ENCODE measurements at places on chromosomes 7 and 10.

- DNase-seq: no peak
These were observed 247.3 kb upstream of the PITRM1 start for GRCh38 chr10:3419719-3420495.

DNA sequence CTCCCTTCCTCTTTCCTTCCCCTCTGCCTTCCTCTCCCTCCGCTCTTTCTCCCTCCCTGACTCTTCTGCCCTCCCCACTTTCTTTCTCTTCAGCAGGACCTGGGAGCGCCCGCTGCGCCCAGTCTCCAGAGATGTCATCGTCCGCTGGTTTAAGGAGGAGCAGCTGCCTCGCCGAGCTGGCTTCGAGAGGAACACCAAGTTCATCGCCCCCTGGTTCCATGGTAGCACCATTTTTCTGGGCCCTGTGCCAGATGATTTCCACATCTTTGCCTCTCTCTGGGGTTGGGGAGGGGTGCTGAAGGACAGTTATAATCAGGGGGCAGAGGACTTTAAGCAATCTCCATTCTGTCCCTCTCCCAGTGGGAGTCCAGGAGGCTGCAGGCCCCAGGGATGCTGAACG, 71.6 kb downstream of the SH2D4B start:
- no peak for DNase-seq

GRCh38 chr10:58212622-58213021, 55.1 kb downstream of the IPMK start:
- DNase-seq: no peak

- no peak for DNase-seq
These were observed 30.0 kb downstream of the DNAJC12 start for GRCh38 chr10:67807855-67808456.

- no peak for DNase-seq
These were observed 781.1 kb downstream of the GATA3 start for GRCh38 chr10:8835453-8836167.

DNA sequence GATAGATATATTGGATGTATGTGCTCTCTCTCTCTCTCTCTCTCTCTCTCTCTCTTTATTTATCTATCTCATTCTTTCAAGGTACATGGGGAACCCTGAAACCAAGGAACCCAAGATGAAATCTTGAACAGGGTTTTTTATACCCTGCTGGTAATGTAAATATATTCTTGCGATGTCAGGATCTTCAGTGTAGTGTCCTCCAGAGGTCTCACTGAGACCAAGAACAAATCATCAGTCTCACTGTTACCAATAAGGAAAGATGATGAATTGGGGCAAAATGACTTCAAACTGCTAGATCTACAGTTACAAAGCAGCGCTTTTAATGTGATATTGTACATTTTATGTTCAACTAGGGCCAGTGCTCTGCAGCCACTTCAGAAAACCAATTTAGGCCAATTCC, 423.5 kb downstream of the ANKRD7 start:
- no peak for DNase-seq

- peak; percentile 81 for DNase-seq
These were observed 239.2 kb downstream of the PARD3 start for GRCh38 chr10:34575882-34576281.

GRCh38 chr7:40536421-40536820, 401.6 kb downstream of the SUGCT start:
- no peak for DNase-seq

- DNase-seq: peak; percentile 51
These were observed 14.3 kb downstream of the GHRHR start for GRCh38 chr7:30977896-30978564.

GRCh38 chr7:111090846-111091245, at the start of gene LRRN3:
TSS of gene LRRN3 (plus strand) at chr7:111091127. CDS start at chr7:111122773, 31,646 bp downstream.
- peak; percentile 70 for DNase-seq

GRCh38 chr7:139829775-139830117, 682 bp downstream of the TBXAS1 start:
- DNase-seq: no peak

DNA sequence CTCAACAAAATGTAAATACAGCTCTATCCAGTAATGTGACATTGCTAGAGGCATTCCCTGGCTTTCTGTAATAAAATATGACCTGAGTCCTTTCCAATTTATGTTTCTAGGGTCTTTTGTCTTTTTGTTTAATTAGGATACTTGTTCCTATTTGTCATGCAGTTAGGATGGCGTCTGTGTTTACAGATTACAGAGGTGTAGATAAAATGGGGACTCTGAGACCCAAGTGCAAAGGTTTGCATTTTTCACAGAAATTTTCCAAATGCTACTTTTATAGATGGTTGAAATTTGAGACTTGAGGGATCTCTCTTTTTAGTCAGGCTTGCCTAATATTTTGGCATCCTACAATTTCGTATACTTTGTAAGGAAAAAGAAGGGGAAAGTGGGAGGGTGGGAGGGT, 332.4 kb downstream of the PTEN start:
- DNase-seq: no peak

DNA sequence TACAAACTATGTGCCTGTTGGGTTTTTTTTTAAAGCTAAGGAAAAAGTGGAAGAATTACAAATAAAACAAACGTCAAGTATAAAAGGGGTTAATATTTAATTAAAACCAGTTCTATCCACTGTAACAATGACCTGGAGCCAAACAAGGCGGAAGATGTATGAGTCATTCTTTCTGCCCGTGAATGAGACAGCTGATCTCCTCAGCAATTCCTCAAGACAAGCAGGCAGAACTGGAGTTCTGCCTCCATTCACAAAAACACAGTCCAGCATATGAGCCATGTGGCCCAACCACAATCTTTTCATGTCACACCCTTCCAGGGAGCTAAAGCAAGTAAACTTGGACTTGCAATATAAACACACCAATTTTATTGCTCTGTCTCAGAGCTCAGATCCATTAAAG, 8.4 kb downstream of the ETV1 start:
- peak; percentile 96 for DNase-seq

- DNase-seq: peak; percentile 73
These were observed 191.3 kb upstream of the AGK start for GRCh38 chr7:141359740-141360415.

GRCh38 chr7:41855798-41856197, 152.9 kb upstream of the INHBA start:
- peak; percentile 43 for DNase-seq

DNA sequence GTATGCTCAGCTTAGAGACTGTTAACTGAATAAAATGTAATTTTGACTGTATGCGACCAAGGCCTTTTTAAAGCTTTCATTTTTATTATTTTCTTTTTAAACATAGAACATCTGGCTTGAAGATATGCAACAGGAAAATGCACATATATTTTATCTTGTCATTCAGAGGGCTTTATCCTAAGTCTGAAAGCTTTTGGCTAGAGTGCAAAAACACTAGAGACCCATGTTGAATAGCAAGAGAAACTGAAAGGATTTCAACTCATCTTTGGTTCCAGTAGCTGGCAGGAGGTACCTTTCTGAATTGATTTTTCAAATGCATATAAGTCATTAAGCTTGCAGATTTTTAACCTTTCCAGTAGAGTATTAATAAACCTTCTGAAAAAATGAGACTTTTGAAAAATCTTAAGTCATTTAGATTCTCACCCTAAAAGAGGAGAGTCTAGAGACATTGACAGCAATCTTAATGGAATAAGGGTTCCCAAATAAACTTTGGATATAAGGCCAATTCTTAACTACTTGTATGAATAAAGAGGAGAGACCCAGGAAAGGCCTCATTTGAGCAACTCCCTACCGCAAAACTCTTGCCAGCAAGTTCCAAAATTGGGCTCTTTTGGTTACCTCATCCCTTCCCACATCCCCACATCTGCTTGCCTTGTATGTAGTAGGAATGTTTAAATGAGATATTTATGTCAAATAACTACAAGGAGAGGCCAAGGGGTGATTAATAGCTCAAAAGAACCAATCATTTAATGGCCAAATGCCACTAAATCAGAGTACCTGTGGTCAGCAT, 454.4 kb downstream of the HTR7 start:
- DNase-seq: no peak

- DNase-seq: no peak
These were observed 3.7 kb downstream of the FLNC start for GRCh38 chr7:128833946-128834325.

DNA sequence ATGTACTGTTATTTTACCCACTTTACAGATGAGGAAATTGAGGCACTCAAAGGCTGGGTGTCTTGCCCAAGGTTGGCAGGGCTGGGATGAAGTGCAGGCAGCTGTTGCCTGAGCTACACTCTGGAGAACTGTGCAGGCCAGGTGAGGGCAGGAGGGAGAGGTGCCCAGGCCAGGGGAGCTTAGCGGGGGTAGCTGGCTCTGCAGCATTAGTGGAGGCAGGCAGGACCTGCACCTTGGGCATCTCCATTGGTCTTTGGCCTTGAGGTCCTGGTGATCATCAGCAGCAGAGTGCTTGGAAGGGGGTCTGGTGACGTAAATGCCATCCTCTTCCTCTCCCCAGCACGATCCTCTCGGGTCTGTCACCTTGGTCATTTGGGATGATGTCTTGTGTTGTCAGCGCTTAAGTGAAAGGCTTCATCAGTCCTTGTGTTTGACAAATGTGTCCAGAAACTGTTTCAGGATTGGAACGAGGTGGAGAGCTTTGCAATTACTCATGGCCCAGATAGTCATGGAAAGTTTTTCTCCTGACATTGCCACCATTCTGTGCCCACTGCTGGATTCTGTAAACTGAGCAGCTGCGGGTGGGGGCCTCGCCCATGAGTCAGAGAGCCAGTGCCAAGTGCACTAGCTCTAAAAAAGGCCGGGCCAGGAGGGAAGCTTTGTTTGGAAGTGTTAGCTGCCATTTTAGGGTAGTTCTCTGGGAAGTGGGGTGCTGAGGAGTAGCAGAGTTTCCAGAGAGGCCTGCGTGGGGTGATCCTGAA, 47.6 kb downstream of the TSPAN15 start:
- DNase-seq: no peak

DNA sequence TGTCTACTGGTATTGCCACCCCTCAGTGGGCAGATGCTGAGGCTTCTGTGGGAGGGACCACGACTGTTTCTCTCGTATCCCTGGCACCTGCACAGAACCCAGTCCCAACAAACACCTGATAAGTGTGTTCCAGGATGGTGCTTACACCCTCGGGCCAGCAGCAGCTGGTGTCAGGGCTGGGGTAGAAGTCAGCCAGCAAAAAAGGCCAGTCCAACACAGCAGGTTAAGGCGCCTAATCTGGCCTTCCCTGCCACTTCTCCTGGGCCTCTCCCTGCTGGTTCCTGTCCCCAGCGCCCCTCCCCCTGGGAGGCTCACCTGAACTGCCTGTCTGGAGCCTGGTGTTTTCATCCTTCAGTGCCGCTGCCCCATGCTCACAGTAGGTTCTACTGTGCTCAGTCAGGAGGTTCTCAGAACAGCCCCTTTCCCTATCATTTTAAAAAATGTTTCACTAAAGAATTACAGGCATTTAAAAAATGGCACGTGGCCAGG, 20.0 kb downstream of the PODXL start:
- no peak for DNase-seq

DNA sequence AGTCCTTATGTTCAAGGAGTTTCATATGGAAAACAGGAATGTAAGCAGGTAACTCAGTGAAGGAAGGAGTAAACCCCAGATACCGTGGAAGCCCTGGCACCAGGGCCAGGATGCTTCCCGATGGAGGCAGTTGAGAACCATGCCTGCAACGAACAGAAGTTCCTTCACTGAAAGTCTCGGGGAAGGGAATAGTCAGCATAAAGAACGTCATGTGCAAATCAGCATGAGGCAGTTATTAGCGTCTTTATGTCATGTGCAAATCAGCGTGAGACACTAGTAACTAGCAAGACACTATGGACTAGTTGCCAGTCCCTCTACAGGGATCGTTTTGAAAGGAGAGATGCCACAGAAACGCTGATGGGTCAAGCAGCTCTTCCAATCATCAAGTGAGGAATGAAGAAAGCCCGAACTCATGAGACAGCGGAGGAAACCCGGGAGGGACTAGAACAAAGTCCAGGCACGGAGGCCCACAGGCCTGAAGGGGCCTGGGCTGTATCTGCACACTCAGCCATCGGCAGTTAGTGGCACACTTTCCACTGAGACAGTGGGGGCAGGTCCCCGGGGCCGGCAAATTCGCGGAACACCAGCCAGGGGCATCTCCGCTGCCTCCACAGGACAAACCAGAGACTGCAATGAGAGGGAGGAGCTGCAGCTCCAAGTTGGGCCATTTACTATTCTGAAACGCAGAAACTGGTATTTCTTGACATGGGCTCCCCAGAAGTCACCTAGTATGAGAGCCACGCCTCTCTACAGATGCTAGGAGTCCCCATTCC, 109.6 kb downstream of the SFMBT2 start:
- DNase-seq: no peak

DNA sequence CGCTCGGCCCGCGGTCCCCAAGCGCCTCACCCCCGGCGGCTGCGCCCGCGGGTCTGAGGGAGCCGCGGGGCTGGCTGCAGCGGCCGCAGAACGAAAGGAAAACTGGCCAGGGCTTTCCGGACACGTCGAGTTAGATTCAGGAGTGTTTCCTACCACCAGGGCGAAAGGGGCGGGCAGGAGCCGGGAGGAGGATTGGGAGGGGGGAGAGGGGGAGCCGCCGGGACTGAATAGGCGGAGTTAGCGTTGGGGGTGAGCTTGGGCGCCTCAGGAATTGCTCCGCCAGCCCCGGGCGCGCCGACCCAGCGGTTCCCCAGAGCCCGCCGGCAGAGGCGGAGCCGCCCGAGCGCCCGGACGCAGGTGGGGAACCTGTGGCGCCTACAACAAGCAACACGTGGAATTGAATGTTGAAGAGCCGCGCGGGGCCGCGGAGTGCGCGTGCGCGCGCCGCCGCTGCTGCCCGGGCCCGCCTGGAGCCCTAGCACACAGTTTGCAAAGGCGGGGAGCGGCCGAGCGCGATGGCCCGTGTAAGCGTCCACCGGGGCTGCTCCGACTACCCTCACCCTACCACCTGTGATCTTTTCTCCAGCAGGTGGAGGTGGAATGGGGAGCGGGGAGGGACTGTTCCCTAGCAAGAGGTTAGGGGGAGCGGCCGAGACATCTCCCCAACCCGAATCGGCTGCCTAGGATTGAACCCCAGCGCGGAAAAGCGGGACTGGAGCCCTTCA, at the start of gene CADPS2:
TSS of gene CADPS2 (minus strand) at position 104 of the 725 bp plus-strand sequence. CDS start 123 bp downstream, outside the sequence.
- peak; percentile 90 for DNase-seq

GRCh38 chr7:74317146-74317782, 28.1 kb downstream of the CLIP2 start:
- DNase-seq: no peak

DNA sequence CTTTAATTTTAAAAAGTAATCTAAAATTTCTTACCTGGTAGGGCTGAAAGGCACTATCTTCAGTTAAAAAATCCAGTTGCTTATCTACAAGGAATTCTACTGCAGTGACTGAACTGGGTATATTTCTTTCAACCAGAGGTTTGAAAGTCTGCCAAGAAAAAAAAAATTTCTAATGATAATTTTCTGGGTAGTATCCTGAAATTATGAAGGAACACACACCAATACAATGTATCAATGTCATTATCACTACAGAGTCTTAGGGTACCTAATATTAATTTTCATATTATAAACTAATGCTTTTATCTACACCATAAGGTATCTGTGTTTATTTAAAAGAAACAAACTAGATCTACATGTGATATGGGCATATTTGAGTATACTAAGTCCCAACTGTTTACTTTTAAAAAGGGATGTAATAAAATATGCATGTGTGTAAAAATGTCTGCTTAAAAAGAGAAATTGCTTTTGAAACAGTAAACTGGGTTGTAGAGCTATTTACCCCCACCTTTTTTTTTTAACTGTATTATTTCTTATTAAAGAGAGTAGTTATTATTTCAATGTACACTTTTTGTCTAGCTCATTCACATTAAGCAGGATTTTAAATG, 131.6 kb downstream of the NRBF2 start:
- DNase-seq: no peak

GRCh38 chr7:129635300-129636029, 23.9 kb downstream of the NRF1 start:
- DNase-seq: peak; percentile 74

GRCh38 chr7:226281-226895, 34.0 kb downstream of the FAM20C start:
- peak; percentile 86 for DNase-seq

Data from kidney tubule cell (primary cell).